Pulmonary artery endothelial cell (primary cell): ENCODE measurements at places on chromosomes 2 and 18.

DNA sequence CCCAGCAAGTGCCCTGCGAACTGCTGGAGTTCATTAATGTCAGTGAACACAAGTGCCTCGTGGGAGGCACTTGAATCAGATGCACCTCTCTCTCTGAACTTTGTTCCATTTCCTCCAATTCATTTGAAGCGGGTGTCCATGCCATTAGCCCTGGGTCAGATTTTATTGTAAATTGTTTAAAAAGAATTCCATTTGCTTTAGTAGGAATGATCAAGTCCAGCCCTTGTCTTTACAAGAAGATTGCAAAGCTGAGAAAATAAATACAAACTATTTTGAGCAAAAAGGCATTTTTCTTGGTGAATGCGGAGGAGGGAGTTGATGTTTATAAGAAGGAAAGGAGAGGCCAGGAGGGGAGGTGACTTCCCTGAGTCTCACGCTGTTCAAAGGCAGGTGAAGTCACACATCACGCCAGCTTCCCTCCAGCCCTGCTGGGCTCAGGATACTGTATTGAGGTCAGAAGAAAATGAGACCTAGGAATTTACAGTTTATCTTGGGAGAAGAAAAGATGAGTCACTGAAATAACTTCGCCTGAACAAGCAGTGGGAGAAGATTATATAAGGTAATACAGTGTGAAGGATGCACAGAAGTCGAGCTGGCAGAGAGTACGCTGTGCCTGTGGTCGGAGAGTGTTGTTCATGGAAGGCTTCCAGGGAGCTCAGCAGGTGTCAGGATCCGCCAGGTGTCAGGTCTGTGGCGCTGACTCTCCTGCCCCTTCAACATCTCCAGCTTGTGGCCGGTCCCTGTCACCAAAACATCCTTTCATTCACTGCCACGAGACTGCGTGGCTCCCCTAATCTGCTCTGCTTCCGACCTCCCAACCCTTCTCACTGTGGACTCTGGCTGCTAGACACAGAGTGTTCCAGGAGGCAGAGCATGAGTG is 36.5 kb downstream of the EFR3B start:
- peak; percentile 41 for DNase-seq

- DNase-seq: no peak
Observed at GRCh38 chr2:147568109-147568508, 276.7 kb upstream of the ACVR2A start.

DNA sequence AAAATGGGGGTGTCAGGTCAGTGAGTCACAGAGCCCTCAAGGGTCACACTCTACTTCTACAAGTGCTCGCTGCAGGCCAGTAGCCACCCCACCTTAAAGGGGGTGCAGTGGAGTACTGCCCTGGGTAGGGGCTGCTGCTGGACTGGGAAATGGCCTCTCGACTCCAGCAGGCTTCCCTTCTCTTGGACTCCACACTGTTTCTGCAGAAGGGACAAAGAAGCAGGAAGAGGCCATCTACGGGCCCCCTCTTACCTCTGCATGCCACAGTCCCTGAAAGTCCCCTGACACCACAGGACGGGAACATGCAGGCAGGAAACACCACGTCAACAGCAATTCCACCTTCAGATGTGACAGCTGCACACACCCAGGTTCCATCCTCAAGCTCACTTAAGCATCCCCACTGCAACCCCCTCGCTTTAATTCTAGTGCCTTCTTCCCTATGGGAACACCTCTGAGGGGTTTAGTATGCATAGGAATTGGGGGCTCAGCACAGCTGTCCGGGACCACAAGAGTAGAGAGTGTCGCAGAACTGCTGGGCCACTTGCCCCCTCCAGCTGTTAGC is 22.3 kb downstream of the SNED1 start:
- no peak for DNase-seq

DNA sequence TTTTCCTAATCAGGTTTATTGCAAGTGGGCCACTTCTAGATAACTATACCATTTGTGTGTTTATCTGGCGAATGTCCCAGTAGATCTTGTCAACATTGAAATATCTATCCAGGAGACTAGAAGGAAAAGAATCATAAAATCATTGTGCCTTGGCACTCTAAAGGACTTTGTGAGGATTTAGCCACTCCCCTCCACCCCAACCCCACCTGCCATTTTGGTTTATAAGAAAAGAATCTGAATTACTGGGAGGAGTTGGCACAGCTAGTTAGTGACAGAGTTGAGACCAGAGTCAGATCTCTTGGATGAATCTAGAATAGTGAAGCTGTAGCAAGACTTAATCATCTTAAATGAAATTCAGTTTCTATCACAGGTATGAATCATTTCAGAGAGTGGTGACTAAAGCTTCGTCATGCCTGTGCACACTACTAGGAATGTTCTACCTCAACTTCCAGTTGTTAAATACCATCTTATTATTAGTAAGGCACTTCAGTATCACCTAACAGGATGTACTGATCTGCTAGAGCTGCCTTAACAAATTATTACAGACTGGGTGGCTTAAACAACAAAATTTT is 212.7 kb upstream of the SLC14A2 start:
- no peak for DNase-seq

DNA sequence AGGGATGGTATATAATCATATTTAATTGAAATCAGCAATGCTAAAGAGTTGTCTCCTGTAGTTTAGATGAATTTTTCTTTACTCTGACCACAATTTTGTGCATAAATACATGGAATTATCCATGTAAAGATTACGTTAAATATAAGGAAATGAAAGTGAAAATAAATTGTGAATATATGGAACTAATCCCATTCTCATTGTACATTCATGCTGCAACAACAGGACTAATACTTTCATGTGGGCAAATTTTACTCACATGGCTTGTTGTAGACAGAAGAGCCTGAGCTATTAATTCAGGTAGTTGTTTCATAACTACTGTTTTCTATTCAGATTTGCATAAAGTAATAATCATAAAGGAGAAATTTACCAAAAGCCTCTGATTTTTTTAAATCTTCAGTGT is 357.8 kb downstream of the ARHGAP15 start:
- no peak for DNase-seq

GRCh38 chr2:231394211-231395141 is 1.0 kb upstream of the B3GNT7 start:
- DNase-seq: no peak

- no peak for DNase-seq
Observed at GRCh38 chr2:218429911-218430692, 11.2 kb downstream of the VIL1 start.

DNA sequence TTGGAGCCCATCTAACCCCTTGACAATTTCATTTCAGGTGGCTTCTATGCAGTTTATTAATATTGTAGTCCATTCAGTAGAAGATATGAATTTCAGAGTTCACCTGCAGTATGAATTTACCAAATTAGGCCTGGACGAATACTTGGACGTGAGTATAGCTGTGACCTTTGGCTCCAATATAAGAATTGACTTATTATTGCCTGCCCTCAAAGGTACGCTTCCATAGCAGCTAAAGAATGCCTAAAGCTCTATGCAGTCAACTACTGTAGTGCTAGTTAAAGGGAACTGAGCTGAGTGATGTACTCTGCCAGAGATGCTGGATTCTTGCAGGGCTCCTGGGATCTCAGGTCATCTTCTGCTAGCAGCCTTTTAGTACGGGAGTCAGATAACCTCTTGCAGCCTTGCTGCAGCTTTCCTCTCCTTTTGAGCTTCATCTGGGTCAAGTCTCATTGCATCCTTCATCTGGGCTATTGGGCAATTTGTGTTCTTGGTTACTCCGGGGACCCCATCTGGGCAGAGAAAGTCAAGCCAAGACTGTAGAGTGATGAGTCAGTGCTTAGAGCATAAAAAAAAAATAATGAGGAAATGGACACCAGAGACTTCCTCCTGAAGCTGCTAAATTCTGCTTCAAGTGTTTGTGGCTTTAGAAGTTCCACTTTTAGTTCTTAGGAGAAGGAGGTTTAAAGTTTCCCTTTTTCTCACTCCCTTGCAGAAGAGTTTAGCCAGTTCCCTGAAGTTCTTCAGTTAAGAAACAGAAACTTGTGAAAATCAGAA is 105.6 kb downstream of the PRPF40A start:
- no peak for DNase-seq

DNA sequence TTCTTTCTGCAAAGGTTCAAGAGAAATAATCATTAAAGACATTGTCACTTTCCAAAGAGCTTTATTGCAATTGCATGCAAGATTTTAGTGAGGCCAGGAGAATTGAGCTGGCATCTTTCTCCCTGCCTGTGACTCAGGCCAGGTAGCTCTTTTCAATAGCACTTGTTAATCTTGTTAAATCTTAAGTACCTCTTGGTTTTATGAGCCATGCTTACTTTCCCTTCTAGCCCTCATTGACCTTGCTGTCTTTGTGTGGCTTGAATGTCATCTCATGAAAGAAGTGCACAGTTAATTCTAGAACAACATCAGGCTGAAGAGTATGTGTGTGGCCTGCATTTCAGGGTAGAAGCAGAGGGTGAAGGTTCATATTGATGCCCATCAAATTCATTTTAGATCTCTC is 14.8 kb upstream of the LGALSL start:
- DNase-seq: no peak

DNA sequence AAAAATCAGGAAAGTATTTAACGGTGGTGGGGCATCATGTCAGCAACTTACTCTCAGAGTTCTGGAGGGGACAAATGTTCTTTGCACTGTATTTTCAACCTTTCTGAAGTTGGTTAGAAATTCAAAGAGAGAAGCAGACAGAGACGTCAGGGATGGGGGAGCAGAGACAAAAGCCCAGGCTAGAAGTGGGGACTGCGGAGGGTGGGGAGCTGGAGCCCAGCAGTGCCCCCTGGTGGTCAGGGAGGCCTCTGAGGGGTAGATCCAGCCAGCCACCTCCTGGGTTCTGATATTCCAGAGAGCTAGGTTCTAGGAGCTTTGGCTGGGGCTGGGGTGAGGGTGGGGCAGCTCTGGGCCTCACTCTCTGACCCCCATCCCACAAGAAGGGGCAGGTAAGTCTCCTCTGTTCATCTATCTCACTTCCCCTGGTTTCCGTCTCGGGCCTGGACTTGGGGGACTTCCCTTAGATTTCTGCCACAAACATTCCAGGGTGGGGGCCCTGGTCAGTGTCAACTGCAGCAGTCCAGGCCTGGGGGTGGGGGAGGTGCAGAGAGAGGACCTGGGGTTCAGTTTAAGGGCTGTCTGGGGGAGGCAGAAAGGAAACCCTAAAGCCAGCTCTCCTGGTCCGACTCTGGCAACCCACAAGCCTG is 8.9 kb downstream of the TNS1 start:
- no peak for DNase-seq

DNA sequence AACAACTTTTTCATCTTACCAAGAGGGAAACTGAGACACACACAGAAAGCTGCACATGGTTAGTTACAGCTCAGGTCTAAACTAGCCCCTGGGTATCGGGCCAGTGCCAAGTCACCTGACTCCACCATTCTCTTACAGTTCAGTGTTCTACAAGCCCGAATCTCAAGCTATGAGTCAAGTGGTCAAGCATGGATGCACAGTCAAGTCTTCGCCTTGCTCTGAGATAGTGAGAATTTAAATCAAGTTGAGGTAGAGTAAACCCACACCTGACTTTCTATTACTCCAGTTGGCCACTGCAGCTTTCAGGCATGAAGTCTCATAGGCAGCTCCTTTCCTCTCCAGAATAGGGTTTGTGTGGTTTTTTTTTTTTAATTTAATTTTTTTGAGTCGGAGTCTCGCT is 34.5 kb upstream of the ARL5A start:
- DNase-seq: no peak

- no peak for DNase-seq
Observed at GRCh38 chr2:45612731-45613130, 1.7 kb upstream of the SRBD1 start.

- no peak for DNase-seq
Observed at GRCh38 chr2:191030521-191031154, 16.7 kb upstream of the STAT1 start.

GRCh38 chr18:32379891-32380290 is 90.8 kb downstream of the GAREM1 start:
- DNase-seq: no peak

DNA sequence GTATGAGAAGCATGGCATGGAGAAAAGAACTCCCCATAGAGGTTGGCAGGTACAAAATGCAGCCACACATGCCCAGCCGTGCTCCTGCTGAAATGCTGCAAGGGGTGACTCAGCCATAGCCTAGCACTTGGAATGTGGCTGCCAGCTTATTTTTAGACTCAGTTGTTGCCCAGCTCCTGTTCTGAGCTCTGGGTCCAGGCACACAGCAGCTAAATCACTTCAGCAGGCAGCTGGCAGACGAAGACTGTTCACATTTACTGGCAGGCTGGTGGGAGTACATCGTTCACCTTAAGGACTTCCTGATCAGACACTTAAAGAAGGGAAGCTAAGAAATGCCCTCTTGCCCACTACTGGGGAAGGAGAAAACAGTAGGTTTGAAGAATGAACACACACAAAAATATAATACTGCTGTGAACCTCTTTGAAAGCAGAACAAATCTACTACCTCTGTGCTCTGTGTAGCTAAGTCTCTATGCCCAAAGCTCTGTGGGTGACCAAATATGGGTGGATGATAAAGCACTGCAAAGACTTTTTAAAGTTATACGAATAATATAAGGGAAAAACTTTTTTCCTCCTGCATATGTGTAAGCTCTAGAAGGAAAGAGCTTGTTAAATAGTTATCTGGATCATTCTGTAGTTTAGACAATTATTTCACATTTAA is 146.1 kb downstream of the LNPK start:
- no peak for DNase-seq

GRCh38 chr18:6751222-6751621 is 21.7 kb downstream of the ARHGAP28 start:
- DNase-seq: no peak
